ENCODE measurements at places on chromosomes 4 and X.

DNA sequence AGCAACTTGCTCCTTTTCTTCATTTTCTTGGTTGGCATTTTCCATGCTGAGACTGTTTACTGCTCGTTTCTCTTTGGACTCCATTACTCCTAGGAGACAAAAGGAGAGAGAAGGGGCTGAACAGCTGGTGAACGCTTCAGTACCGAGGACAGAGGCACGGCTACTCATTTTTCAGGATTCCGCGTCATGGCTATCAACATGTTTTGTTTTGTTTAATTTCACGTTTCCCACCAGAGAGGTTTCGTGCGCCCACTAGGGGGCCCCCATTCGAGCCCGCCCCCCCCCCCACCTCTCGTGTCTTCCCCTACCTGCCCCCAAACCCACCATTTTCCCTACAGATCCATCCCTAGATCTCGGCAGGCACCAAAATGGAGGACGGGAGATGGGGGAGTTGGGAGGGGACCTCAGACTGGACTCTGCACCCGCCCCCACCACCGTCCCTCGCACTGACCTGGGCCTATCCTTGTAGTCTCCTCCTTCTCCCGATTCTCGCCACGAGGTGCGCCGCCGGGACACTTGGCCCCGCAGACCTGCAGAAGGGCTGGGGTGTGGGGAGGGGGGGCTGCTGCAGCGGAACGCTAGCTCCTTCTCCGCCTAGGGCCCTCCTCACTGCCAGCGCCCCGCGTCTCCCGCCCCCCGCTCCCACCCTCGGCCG lies 653 bp downstream of the BEX1 start:
- DNase-seq: no peak

DNA sequence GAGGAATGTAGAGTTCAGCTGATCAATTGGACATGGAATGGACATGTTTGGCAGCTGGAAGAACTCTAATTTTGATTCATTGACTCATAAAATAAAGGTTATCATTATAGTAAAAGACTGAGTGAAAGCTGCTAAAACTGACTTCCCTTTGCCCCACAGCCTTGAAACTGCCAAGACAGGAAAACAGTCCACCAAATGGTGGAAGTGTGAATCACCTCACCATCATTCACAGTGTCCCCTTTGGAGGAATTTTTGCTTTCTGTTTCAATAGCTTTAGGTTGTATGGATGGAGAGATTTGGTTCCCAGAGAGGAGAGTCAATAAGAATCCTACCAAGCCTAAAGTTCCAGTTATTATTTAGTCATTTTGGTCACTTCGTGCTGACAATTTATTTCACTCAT lies 20.8 kb upstream of the FREM3 start:
- DNase-seq: no peak

DNA sequence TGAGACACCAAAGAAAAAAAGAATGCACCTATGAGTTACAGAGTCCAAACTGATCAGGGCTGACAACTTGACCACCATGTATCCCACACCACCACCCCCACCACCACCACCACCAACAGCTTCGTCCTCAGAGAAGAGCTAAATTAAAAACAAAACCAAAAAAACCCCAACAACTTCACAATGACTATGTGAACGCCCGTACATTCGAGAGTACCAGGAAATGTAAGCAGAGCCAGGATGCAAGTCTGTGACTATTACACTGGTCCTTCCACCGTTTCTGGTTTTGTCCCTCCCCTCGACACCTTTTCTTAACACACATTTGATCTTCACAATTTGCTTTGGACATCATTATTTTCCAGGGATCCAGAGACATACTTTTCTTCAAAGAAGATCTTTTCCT lies 51.0 kb downstream of the WFS1 start:
- no peak for DNase-seq

- no peak for DNase-seq
Measured at GRCh38 chr4:152107736-152108500, 347.1 kb upstream of the GATB start.

DNA sequence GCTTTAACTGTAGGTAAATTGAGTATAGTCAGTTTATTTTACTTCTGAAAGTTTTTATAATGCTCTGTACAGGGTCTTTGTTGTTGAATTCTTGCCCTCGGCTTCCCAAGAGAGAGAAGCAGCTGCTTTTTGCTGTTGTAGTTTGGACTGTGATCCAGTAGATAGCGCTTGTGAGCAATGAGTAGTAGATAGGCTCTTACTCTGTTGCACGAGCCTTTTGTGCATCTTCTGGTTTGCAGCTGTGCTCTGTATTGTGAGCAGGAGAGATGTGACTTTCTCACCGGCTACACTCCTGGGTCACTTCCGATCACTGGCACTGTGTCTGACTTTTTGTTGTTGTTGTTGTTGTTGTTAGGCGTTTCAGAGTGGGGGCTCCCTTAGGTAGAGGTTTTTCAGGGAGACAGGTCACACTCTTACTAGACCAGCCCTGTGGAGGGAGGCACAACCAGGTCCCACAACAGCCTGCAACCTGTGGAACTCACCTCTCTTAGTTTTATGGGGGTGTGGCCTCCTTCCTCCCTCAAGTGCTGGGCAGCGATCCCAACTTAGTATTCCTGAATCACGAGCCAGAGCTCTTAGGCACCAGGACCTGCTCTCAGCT lies 822.1 kb upstream of the GALNTL6 start:
- peak; percentile 16 for DNase-seq

DNA sequence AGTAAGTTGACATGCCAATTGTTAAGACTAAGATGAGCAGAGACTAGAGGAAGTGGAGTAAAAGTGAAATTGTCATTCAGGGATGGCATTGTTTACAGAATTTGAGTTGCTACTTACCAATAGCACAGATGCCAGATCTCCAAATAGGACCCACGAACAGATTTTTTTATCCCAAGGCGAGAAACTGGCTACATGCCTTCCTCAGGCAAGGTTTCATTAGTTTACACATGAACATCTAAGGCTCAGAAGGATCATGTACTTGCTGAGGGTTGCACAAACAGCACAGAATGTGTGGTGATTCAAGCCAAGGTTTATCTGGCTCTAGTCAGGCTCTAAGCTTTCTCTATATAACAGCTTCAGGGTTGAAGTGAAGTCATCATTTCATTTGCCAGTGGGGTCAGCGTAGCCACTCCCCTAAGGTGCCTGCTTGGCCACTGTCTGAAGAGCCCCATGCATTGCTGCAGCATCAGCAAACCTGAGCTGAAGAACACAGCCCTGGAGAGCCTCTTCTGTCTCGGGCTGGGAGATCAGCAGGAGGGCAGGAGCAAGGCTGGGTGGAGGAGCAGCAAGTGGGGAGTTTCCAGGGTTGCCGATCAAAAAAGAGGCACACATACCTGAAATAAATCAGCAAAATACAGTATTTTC lies 193.0 kb upstream of the LCORL start:
- DNase-seq: no peak

GRCh38 chr4:94221916-94222315 lies 14.3 kb downstream of the SMARCAD1 start:
- DNase-seq: no peak

GRCh38 chr4:22063613-22064012 lies 115.0 kb upstream of the KCNIP4 start:
- no peak for DNase-seq

DNA sequence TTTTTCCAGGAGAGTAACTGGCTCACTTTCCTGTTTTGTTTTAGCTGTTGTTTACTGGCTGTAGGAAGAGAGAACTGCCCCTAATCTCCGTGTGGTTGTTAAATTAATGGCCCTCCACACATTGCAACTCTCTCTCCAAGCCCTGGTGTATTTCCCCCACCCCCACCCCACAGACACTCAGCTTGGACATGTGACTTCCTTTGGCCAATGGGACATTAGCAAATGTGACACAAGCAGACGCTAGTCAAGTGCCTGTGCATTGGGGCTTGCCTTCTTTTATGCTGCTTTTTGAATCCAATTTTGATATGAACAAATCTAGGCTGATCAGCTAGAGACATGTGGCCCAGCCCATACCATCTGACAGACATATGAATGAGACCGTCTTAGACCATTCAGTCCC lies 59.6 kb upstream of the TAB3 start:
- no peak for DNase-seq

Measured in left renal cortex interstitium (tissue), 4 donors.